ENCODE measurements at places on chromosomes 6 and 20.
A peak's percentile ranks its signal among the peaks of the same experiment; 100 is the strongest.

DNA sequence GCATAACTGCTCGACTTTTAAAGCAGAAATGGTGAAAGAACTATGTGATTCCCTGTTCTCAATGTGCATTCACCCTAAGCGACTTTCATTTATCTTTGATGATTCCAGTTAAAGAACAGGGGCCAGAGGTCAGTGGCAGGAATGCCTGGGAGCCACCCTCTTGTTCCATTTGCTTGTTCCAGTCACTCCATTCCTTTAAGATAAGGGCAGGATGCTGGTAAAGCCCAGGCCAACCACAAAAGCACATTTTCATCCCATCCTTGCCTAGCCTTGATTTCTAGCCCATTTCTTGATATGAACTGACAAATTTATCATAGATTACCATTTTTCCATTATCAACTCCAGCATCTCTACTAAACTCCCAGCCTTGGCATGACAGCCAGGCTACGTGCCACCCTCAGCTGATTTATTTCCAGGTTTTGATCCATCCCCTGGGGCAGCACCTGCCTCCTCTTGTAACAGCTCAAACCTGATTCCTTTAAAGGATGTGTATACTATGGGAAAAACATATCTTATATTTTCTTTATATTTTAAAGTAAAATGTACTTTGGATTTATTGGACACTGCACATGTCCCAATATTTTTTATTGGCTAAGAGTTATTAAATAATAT, 19.2 kb downstream of the HMGN3 start:
- DNase-seq, result no peak

GRCh38 chr20:62890444-62890843, 28.8 kb upstream of the TCFL5 start:
- DNase-seq, result no peak

GRCh38 chr6:33720998-33721397, 9.5 kb upstream of the UQCC2 start:
- DNase-seq, result no peak

GRCh38 chr6:145400508-145400907, 334.8 kb downstream of the EPM2A start:
- DNase-seq, result no peak

DNA sequence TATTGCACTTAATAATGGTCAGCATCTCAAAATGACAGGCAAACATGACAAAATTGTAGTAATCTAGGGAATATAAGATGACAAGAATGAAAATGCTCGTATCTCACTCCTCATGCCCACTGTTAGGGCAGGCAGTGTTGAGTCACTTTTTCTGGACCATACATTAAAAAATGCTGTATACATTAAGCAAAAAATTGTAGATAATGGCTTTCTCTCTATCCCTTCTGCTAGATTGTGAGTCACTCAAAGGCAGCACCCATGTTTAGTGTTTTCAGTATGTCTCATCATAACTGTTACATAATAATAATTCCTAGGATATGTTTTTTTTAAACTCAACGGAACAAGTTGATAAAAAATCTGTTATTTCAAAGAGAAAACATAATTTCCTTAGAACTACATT, 199.3 kb downstream of the TENT5A start:
- DNase-seq, result no peak

DNA sequence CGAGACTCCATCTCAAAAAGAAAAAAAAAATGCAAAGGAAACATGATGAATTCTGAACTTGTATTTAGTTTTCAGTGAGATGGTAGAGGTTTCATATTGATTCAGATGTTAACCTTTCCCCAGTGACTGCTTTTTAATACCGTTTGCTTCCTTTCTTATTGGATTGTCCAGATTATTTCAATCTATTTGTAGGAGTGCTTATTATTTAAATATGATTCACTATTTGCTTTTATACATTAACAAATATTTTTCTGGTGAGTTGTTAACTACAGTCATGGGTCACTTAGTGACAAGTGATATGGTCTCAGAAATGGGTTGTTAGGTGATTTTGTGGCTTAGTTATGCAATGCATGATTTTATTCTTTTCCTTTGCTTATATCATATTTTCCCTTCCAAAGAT, 8.4 kb downstream of the PI3 start:
- no peak for DNase-seq

GRCh38 chr6:118719351-118720124, 68.1 kb upstream of the CEP85L start:
- DNase-seq, result peak; percentile 35

DNA sequence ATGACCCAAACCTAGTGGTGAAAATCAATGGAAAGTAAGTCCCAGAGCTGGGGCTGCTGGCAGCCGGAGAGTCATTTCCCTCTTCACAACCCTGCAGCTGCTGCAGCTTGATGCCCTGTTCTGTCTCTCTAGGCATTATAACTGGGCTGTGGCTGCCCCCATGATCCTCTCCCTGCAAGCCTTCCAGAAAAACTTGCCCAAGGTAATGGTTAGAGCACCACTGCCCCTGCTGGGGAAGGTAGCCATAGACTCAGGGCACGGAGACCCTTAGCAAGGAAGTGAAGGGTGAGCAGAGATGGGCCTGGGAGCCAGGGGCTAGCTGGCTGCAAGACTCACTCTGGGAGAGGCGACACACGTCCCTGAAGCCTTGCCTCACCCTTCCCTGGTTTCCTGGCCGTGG, 12.0 kb downstream of the LPIN3 start:
- DNase-seq, result no peak

DNA sequence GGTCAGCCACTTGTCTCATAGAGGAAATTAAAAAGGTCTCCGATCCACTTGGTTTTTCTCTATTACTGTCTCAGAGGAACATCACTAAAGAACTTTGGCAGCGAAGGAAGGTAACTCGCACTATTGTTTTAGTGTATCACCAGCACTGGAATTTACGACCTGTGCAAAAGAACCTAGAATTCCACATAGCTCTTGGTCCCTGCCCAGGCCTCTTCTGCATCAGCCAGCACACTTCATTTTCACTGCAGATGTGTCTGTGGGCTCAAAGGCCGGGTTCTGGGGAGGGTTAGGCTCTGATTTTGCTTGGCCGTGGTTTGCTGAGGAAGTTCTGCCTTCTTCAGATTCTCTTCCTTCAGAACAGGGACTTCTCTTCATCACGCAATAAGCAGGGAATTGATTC, 102.8 kb upstream of the TMEM181 start:
- no peak for DNase-seq

GRCh38 chr6:44529146-44529905, 141.8 kb downstream of the CDC5L start:
- no peak for DNase-seq

GRCh38 chr6:37942606-37943376, 123.3 kb downstream of the ZFAND3 start:
- peak; percentile 33 for DNase-seq

- DNase-seq, result no peak
Observed at GRCh38 chr20:61117725-61118124, 134.3 kb upstream of the CDH4 start.

GRCh38 chr6:110490110-110490509, 13.7 kb upstream of the SLC22A16 start:
- no peak for DNase-seq

- DNase-seq, result no peak
Observed at GRCh38 chr6:150243620-150244314, 100.9 kb downstream of the PPP1R14C start.

DNA sequence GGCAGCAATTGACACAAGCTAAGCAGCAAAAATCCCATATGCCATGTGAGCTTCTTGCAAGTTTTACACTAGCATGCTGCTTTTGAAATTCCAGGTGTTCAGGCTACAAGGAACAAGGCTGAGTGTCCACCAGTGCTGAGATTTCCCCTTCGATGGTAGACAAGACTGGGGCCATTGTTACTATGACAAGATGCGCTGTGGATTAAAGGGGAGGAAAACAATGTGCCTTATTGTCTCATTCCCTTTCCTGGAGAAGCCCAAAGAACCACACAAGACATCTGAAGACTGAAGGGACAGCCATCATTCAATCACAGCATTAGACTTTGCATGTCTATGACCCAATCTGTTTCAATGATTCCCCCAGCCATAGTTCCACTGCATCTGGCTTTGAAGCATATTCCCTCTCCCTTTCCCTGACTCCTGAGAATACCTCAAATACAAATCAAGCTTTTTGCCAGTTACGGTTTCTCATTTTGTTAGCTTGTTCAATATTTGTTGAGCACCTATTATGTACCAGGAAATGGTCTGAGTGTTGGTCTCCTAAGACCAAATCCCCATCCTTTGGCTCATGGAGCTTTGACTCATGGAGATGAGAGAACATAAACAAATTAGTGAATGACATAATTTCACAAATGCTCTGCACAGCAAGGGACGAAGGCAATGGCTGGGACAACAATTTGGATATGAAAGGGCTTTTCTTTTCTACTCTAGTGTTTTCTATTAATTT, 23.4 kb upstream of the SCGN start:
- no peak for DNase-seq

- no peak for DNase-seq
Observed at GRCh38 chr6:35160642-35161041, 19.5 kb upstream of the TCP11 start.

GRCh38 chr20:16428112-16428511, 145.1 kb downstream of the KIF16B start:
- no peak for DNase-seq

- no peak for DNase-seq
Observed at GRCh38 chr6:91098006-91098405, 511.1 kb upstream of the MAP3K7 start.

GRCh38 chr20:20712004-20712473, 405 bp downstream of the RALGAPA2 start:
- DNase-seq, result no peak

DNA sequence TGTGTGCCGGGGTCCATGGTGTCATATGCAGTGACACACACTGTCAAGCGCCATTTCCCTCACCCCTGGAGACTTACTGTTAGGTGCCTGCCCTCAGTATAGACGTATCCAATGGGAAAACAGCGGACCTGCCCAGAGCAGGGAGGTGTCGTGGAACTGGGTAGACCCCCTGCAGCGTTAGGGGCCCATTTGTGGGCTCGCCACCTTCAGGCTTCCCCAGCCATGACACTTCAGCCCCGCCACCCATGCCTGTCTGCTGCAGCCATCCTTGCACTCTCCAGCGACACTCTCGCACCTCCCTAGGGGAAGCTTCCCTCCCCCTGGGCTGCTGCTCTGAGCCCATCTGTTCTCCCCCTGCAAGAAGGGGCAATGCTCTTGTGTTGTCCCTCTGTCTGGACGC, 43.2 kb downstream of the STK35 start:
- DNase-seq, result no peak

DNA sequence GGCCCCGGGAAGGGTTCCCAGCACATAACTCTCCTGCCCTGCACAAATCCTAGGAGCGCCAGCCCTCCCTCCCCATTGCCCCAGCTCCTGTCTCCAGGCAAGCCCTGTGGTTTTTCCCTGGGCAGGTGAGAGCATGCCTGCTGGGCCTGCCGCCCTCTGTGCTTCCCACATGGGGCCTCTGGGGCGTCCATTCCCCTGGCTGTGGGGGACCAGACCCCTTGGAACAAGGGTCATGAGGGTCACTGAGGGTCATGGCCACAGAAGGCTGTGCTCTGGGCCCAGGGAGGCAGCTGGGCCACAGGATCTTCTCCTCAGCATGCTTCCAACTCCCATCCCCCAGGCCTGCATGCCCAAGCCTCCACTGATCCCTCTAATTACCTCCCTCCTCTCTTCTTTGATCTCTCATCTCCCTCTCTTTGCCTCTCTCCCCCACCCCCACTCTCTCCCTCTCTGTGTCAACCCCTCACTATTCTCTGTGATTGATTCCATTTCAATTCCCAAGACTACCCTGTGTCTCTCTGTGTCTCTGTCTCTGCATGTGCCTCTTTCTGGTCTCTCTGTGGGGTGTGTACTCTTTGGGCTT, 6.1 kb downstream of the MDFI start:
- no peak for DNase-seq

DNA sequence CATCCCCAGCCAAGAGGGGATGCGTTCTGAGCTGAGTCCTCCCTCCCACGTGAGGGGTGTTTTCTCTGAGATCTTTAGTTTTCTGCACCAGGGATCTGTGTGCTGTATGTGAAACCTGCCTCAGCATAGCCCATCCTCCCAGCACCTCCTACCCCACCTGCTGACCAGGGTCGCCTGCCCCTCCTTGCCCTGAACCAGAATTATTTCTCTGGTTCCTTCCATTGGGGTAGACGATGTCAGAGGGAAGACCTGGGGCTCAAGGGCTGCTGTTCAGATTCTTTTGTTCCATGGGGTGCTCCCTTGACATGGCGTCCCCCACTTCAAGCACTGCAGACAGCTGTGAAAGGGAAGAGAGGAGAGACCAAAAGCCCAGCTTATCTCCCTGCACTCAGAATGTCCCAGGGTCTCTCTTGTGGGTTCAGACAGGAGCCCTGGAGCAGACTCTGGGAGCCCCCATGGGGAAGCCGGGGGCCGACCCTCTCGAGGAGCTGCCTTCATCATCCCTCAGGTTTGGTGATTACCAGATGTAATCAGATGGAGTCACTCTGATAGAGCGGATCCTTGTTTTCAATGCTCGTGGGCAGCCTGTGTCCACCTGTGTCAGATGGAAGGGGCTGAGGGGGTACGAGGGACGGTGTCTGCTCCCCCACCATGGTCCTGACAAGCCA, 74.3 kb downstream of the ERMARD start:
- DNase-seq, result no peak

GRCh38 chr20:60558486-60558885, 600.3 kb downstream of the CDH26 start:
- DNase-seq, result no peak

DNA sequence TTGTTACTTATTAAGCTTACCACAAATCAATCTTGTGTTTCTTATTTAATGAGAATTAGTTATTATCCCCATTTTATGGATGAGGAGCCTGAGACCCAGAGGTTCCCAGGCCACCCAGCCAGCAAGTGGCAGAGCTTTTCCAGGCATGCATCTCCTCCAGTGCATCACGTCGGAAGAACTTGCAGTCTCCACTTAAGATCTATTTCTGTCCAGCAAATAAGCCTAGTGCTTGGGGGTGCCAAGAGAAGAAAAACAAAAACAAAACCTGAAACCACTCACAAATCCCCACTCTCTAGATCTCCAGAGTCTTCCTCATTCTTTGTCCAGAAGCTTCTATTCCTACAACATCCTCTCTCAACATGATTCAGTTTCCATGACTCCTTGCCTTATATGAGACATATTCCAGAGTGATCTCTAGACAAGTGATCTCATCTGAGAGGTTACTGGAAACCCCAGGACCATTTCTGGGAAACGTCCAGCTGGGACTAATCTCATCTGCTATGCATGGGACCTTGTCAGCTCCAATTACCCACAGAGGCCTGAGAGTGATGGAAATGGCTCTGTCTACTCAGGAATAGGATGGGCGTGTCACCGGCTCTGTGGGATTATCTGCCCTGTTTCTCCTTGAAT, 4.1 kb downstream of the GUCA1B start:
- DNase-seq, result no peak

- DNase-seq, result no peak
Observed at GRCh38 chr6:143362192-143362558, 88.3 kb downstream of the ADAT2 start.

- no peak for DNase-seq
Observed at GRCh38 chr6:93210908-93211307, 208.5 kb downstream of the EPHA7 start.

Data from GM06990 (cell line).